Spinal cord (tissue), 10 donors: ENCODE measurements at places on chromosomes 1 and 21. TPM values are rescaled to one million over a fixed set of nuclear protein-coding genes. Genes with fewer than 3 reads are reported as not detected.
A peak's percentile ranks its signal among the peaks of the same experiment; 100 is the strongest.

Gene HSPA6
- 25.8 TPM for total RNA-seq

Gene CRYAA
- not detected for total RNA-seq

Gene OR2T29
- not detected for total RNA-seq

Gene EPHA2
- 4.4 TPM for total RNA-seq

Gene FOXJ3
- total RNA-seq = 37.9 TPM

Gene DEPDC1
- 8.0 TPM for total RNA-seq

DNA sequence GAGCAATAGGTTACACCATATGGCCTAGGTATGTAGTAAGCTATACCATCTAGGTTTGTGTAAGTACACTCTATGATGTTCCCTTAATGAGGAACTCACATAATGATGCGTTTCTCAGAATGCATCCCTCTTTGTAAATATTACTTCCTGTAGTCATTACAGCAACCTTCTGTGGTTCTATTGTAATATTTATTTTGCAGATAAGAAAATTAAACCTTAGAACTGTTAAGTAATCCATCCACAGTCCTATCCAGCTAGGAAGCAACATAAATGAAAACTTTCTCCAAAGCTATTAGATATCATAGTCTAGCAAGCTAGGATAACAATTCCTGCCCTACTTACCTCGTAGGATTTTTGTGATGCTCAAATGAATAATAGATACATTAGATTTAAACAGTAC lies 88.7 kb downstream of the WLS start:
- H3K36me3 ChIP-seq = no peaks in the 10 kb centered on the region
- H3K4me3 ChIP-seq = no peak overlapping the region
- no peak overlapping the region for H3K27ac ChIP-seq
- H3K27me3 ChIP-seq = no peaks in the 10 kb centered on the region

- H3K4me1 ChIP-seq = no peaks in the 10 kb centered on the region
- H3K27me3 ChIP-seq = no peaks in the 10 kb centered on the region
- H3K27ac ChIP-seq = no peak overlapping the region
- no peak overlapping the region for H3K4me3 ChIP-seq
- no peak for DNase-seq
- H3K36me3 ChIP-seq = no peaks in the 10 kb centered on the region
Observed at GRCh38 chr1:210938416-210938925, 195.5 kb downstream of the KCNH1 start.

GRCh38 chr1:51442198-51442597 lies 76.9 kb downstream of the EPS15 start:
- H3K4me3 ChIP-seq = no peak overlapping the region
- H3K27ac ChIP-seq = no peak overlapping the region
- no peaks in the 10 kb centered on the region for H3K4me1 ChIP-seq
- DNase-seq = no peak
- no peaks in the 10 kb centered on the region for H3K27me3 ChIP-seq

DNA sequence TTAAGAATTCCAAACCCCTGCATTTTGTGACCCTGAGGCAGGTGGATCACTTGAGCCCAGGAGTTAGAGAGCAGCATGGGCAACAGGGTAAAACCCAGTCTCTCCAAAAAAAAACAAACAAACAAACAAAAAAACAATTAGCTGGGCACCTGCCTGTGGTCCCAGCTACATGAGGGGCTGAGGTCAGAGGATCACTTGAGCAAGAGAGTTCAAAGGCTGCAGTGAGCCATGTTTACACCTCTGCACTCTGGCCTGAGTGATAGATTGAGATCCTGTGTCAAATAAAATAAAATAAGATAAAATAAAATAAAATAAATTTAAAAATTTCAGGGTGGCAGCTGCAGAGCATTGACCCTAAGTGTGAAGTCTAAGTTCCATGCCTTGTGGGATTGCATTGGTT lies 16.7 kb upstream of the PTGFR start:
- no peaks in the 10 kb centered on the region for H3K36me3 ChIP-seq
- no peak for DNase-seq
- H3K27ac ChIP-seq = no peak overlapping the region
- H3K4me3 ChIP-seq = no peak overlapping the region
- no peaks in the 10 kb centered on the region for H3K27me3 ChIP-seq

- H3K36me3 ChIP-seq = peaks cover 5% of the 10 kb centered on the region
- no peak overlapping the region for H3K4me3 ChIP-seq
- no peak overlapping the region for H3K27ac ChIP-seq
- no peak for DNase-seq
- no peaks in the 10 kb centered on the region for H3K27me3 ChIP-seq
- peaks cover 6% of the 10 kb centered on the region for H3K4me1 ChIP-seq
Observed at GRCh38 chr1:72649991-72650390, 367.7 kb upstream of the NEGR1 start.

- no peaks in the 10 kb centered on the region for H3K27me3 ChIP-seq
- H3K4me1 ChIP-seq = no peaks in the 10 kb centered on the region
- no peak overlapping the region for H3K4me3 ChIP-seq
- no peak overlapping the region for H3K27ac ChIP-seq
- H3K36me3 ChIP-seq = no peaks in the 10 kb centered on the region
Observed at GRCh38 chr1:87123610-87124009, 205.1 kb upstream of the LMO4 start.

- H3K27ac ChIP-seq = no peak overlapping the region
- H3K27me3 ChIP-seq = no peaks in the 10 kb centered on the region
- no peak for DNase-seq
- H3K4me3 ChIP-seq = no peak overlapping the region
- H3K4me1 ChIP-seq = peaks cover 5% of the 10 kb centered on the region
Observed at GRCh38 chr1:214427871-214428277, 123.5 kb downstream of the PTPN14 start.

- no peak overlapping the region for H3K27ac ChIP-seq
- no peaks in the 10 kb centered on the region for H3K4me1 ChIP-seq
- H3K36me3 ChIP-seq = peaks cover 52% of the 10 kb centered on the region
- H3K4me3 ChIP-seq = no peak overlapping the region
- no peak for DNase-seq
Observed at GRCh38 chr21:44399955-44400790, 46.8 kb downstream of the TRPM2 start.

- no peak for DNase-seq
- H3K36me3 ChIP-seq = peaks cover 9% of the 10 kb centered on the region
- no peak overlapping the region for H3K4me3 ChIP-seq
- no peaks in the 10 kb centered on the region for H3K4me1 ChIP-seq
- no peak overlapping the region for H3K27ac ChIP-seq
Observed at GRCh38 chr1:180040034-180040433, 85.4 kb downstream of the CEP350 start.

GRCh38 chr1:2605509-2606395 lies 19.2 kb downstream of the PRXL2B start:
- no peak overlapping the region for H3K27ac ChIP-seq
- no peak overlapping the region for H3K4me3 ChIP-seq
- peaks cover 32% of the 10 kb centered on the region for H3K4me1 ChIP-seq
- peaks cover 2% of the 10 kb centered on the region for H3K27me3 ChIP-seq
- DNase-seq = no peak

DNA sequence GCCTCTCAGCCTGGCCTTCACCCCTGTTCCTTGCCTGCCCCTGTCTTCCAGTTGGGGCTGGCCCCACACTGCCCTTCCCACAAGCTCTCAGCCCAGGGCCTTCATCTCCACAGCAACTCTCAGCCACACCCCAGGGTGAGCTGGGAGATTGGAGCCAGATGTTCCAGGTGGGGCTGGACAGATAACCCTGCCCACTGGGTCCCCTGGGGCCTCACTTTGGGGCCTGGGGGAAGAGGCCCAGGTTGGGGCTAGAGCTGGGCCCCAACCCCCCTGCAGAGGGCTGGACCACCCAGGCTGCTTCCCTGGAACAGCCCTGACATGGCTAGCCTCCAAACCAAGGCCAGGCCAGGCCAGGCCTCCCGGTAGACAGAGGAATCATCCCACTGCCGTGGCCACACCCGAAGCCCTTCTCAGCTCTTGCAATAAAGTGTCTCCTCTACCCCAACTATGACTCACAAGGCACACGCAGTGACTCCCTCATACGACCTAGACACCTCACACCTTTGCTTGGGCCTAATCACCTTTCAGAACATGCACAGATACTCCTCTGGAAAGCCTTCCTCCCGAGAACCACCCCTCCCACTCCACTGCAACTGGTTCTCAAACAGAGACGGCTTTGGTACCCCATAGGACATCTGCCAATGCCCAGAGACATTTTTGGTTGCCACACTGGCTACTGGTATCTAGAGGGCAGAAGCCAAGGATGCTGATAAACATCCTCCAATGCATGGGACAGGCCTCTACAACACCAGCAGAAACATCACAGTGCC lies 22.2 kb downstream of the SLC2A1 start:
- no peaks in the 10 kb centered on the region for H3K27me3 ChIP-seq
- peaks cover 47% of the 10 kb centered on the region for H3K36me3 ChIP-seq
- DNase-seq = no peak
- H3K4me3 ChIP-seq = no peak overlapping the region

DNA sequence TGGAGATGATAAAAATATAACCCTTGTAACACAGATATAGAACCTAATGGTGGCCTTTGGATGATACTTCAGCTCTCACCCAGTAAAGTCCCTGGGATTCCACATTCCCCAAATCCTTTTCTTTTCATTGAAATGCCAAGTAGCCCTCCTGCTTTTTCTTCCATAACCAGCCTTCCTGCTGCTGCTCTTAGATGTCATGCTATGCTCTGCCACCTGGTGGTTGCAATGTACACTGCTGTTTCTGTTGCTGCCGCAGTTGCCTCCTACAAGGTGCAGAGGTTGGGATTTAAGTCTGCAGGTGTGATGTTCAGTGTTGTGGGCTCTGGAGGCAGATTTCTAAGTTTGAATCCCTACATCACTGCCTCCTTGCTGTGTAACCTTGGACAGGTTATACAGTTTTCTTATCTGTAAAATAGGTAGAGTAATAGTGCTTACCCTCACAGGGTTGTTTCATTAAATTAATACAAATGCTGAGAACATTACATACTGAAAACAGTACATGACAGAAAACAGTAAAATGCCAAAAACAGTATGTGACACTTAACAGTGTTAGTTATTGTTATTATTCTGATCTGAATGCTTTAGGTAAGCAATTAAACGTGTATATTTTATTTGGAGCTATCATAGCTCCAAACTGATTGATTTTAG lies 64.3 kb downstream of the CAMSAP2 start:
- peak; percentile 64 for DNase-seq
- H3K4me1 ChIP-seq = no peaks in the 10 kb centered on the region
- H3K36me3 ChIP-seq = peaks cover 4% of the 10 kb centered on the region
- no peak overlapping the region for H3K4me3 ChIP-seq
- H3K27ac ChIP-seq = no peak overlapping the region
